ENCODE measurements at places on chromosomes 11 and 22. TPM values are rescaled to one million over a fixed set of nuclear protein-coding genes. Genes with fewer than 3 reads are reported as not detected.

Gene FJX1
- total RNA-seq: 16.4 TPM

Gene PGA5
- not detected for total RNA-seq

Gene UBQLNL
- 1.5 TPM for total RNA-seq

Gene TNNT3
- total RNA-seq: 410 TPM

Gene SPTBN2
- 99.8 TPM for total RNA-seq

Gene FGF19
- total RNA-seq: 0.70 TPM

Gene AGBL2
- 4.4 TPM for total RNA-seq

Gene TALDO1
- 118 TPM for total RNA-seq

Gene KDM4E
- not detected for total RNA-seq

Gene ASPHD2
- 2.7 TPM for total RNA-seq

Gene GGTLC2
- total RNA-seq: 0.29 TPM

Gene FOSL1
- total RNA-seq: not detected

Gene OR51E2
- total RNA-seq: 0.23 TPM

Gene MUC5B
- 0.12 TPM for total RNA-seq

Gene DEUP1
- total RNA-seq: 0.29 TPM

All from metanephros (tissue), 2 donors.